Urothelium cell line (cell line): ENCODE measurements at places on chromosomes 7 and 10.
A peak's percentile ranks its signal among the peaks of the same experiment; 100 is the strongest.

DNA sequence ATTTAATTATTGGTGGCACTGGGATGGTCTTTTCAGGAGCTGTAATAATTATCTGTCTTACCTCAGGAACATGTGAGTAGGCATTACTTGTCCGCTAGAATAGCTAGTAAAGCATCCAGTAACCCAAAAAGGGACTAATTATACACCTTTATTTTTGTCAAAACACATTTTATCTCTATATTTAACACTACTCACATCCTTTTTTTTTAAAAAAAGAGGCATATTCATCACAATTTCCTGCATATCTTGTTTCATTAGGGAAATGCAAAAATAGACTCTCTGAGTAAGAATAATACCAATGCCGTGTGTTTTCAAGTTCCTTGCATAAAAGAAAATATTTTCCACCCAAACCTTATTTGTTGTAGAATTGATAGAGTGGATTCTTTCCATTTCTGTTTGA is 99.5 kb downstream of the VTI1A start:
- DNase-seq = no peak

- DNase-seq = no peak
These were observed 6.7 kb upstream of the PAXIP1 start for GRCh38 chr7:155009570-155010157.

DNA sequence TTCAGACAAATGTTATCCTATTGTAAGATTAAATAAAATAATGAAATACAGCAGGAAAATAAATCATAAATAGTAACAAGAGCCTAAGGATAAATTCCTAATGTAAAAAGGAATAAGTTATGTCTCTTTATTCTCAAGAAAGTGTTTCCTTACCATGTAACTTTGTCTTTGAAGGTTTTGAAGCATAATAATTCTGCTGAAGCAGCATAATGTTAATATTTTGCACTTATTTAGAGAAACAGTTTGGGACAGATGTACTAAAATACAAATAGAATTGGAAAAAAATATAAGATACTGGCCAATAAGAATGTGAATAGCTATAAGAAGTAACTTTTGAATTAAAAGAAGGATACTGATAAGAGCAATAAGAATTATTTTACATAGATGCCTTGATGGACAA is 45.7 kb downstream of the GRM3 start:
- DNase-seq = no peak

- DNase-seq = peak; percentile 42
These were observed at the start of gene ADRA2A for GRCh38 chr10:111076682-111077478. TSS of gene ADRA2A (plus strand) at chr10:111077029. CDS start at chr10:111077997, 968 bp downstream.

GRCh38 chr10:32948451-32948850 is 9.6 kb downstream of the ITGB1 start:
- no peak for DNase-seq

GRCh38 chr7:47143339-47143738 is 438.6 kb downstream of the TNS3 start:
- no peak for DNase-seq
